ENCODE measurements at places on chromosomes 16 and 17.

DNA sequence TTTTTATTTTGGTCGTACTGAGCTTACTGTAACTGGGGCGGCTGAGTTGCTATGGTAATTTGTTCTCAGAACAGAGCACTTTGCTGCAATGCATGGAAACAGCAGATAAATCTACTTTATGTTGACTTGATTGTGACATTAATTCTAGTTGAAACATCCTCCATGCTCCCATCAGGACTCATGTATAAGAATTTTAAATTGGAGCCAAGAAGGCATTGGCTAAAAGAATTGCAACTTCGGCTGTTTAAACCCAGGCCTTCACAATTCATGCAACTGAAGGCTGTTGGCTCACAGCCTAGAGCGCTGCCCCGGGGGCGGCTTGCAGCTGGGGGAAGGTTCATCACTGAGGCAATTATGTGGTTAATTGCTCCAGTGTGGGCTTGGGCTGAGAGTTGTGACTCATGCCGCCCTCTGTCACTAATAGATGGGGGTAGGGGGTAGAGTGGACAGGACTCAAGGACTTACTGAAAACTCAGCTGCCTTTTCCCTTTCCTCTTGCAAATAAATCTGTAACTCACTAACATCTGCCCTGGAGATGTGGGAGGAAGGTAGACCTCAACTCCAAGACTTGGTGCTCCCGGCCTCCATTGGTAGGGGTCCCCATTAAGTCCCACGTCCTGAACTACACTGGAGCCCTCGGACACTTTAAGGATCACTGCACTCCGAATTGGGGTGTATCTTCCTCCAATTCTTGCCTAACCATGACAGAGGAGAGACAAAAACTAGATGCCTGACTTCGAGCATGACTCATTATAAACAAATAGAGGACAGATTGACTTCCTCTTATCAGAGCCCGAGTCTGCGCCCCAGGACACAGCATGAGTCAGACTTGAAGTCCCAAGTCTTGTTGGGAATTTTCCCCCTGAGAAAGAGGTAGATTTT lies 37.5 kb downstream of the ERCC4 start:
- DNase-seq = peak; percentile 27

GRCh38 chr16:22694887-22695382 lies 119.0 kb upstream of the HS3ST2 start:
- no peak for DNase-seq

GRCh38 chr16:53892155-53892554 lies 188.2 kb downstream of the FTO start:
- peak; percentile 83 for DNase-seq

DNA sequence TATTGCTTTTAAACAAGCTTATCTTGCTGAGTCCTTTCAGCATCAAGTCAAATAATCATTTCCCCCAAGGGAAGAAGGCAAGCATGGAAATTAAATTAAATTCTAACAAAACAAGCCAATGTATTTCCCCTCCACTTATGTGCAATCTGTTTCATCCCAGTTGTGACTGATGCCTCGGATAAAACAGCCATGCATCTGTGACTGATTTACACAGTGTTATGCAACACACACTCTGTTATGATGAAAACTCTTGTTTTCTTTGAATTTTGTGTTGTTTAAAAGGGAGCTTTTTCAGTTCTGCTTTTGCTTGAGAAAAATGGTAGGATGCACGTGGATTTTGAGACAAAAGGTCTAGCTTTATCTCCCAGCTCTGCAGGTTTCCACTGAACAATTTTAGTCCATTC lies 32.6 kb downstream of the TMEM100 start:
- DNase-seq = no peak

DNA sequence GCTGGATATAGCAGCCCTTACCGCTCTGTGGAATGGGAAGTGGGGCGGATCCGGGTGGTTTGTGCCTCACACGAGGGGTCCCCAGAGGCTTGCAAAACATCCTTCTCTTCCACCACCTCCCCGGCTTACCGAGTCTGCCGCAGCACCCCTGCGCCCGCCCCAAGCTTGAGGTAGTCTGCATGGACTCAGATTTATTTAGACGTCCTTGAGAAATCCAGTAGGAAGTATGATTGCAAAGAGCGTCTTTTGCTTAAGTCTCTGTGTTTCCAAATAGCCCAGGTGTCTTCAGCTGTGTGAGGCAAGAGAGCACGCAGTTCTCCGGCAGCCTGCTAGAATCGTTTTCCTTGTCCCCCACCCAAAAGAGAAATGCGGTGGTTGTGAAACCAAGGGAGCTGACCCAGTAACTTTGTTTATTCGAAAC lies 2.4 kb downstream of the KIAA0513 start:
- DNase-seq = no peak

- no peak for DNase-seq
Observed at GRCh38 chr16:87824016-87824990, 45.0 kb downstream of the SLC7A5 start.

GRCh38 chr16:56984639-56985038 lies 4.7 kb upstream of the NLRC5 start:
- DNase-seq = no peak

- no peak for DNase-seq
Observed at GRCh38 chr17:48444516-48445247, 14.7 kb upstream of the SKAP1 start.
